ENCODE measurements at places on chromosomes 12 and 14.
A peak's percentile ranks its signal among the peaks of the same experiment; 100 is the strongest.

DNA sequence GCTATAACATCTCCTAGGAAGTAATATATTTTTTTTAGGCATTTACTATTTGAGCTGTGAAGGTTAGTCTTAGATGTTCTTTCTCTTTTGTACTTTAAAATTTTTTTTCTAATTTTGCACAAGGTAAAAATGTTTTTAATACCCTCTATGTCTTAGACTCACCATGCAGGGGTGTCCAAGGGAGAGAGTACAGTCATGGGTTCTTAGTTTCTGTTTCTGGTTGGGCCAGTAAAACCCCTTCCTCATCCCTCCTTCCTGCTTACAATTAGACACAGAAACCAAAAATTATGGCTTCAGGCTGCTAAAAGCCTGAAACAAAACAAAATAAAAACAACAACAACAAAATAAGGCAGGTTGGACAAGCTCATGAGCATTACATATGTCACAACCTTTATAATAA is 193.0 kb downstream of the SYT1 start:
- DNase-seq = no peak

DNA sequence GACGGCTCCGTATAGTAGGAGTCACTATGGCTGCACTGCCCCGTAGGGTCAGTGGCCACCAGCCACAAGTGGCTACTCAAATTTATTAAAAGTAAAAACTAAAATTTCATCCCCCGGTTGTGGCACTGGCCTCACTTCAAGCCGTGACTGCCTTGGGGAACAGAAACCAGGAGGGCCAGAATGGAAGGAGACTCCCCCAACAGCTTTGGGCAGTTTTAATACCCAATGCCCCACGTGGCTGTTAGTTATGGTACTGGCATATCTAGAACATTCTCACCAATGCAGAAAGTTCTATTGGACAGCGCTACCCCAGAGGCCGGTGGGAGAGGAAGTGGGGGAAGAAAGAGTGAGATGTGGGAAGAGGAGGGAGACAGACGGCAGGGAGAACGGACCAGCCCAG is 6.2 kb downstream of the NCOR2 start:
- DNase-seq = no peak

GRCh38 chr14:88385212-88386101 is at the start of gene SPATA7:
Gene SPATA7 (plus strand): TSS chr14:88385657. CDS start chr14:88385819, 162 bp downstream.
- DNase-seq = peak; percentile 85

GRCh38 chr12:4934407-4935035 is 24.8 kb downstream of the KCNA1 start:
- no peak for DNase-seq

DNA sequence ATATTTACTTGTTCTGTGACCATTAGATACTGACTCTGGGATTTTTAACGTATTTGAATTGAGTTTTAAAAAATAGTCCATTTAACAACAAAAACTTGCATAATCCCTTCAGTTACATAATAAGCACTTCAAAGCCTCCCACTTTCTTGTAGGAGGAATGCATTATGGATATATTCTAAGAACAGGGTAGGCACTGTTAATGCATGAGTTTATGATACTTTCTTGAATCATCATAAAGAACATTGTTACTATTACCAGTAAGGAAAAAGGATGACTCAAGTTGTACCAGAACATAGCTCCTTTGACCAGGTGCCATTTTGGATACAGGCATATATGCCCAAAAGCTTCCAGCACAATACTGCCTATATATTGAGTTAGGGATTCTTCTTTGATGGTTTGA is 671.4 kb downstream of the GALC start:
- no peak for DNase-seq

- DNase-seq = no peak
Observed at GRCh38 chr12:24113701-24114100, 164.2 kb upstream of the SOX5 start.

DNA sequence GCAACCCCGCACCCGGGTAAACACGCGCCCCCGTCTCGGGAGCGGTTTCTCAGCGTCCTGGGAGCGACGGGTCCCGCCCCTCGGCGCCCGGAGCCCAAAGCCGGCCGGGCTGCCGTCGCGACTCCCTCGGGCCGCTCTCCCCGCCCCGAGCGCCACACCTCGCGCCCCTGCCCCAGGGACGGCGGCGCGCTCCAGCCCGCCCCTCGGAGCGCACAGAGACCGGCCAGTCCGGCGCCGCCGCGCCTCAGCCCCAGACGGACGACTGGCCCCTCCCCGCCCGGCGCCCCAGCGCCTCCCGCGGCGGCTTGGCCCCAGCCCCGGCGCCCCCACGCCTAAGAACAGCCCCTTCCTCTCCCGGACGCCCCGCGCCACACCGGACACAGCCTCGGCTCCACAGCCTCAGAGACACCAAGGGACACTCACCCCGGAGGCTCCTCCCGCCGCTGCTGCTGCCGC is 411 bp downstream of the BTBD7 start:
- DNase-seq = peak; percentile 23

- DNase-seq = no peak
Observed at GRCh38 chr12:9133216-9133916, 17.6 kb upstream of the A2M start.

DNA sequence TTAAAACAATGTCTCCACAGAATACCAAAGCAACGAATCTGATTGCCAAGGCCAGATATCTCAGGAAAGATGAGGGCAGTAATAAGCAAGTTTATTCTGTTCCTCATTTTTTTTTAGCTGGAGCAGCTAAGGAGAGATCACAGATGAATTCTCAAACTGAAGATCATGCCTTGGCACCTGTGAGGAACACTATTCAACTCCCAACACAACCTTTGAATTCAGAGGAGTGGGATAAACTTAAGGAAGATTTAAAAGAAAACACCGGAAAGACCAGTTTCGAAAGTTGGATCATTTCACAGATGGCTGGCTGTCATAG is 994 bp downstream of the PRORP start:
- DNase-seq = no peak

DNA sequence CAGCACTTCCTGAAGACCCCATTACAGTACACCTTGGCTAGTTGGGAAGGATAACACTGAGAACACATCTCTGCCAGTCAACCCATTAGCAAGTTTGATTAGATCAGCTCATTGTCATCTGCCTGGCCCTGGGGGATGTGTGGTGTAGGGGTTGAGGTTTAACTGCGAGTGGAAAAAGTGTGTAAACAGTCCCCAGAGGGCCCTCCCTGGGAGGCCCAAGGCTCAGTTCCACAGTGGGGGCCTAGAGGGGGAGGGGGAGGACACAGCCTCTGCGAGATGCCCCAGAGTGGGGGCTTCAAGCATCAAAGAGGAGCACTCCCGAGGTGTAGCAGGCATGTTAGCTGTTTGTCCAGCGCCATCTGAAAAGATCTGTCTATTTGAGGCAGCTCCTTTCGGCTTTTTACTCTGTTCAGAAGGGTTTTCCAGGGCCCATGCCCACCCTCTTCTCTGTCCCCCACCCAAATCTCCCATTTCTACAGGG is 344 bp downstream of the LPAR5 start:
- no peak for DNase-seq

DNA sequence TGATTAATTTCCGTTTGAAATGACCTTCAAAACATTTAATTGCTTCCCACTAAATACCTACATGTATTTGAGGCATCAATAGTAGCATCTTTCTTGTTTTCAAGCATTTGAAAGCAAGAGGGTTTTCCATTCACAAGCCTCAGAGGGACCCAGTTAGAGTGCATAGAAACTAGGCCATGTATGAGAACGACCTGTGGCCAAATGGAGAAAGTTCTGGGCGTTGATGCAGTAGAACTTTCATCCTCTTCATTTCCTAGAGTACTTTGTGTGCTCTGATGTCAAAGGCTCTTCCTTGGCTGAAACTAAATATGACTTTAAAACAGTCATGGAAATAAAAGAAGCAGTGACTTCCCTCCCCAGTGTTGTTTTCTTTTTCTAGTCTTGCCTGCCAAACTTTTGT is 944 bp upstream of the DHRS7 start:
- DNase-seq = no peak

DNA sequence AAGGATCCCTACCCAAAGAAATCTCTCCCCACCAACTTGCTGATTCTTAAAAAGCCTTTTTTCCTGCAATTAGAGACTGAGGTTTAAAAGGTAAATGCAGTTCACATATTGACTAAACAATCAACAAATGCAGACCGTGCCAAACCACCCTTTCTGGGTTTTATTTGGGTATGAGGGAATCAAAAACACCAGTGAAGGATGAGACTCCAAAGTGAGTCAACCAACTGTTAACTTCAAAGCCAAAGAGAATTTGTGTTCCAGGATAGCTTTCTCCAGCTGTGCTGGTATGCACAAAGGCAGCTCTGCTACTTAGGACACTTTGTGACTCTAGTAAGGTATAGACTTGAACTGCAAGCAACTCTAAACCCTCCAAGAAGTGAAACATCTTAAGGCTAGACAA is 39.4 kb downstream of the RPS29 start:
- no peak for DNase-seq

DNA sequence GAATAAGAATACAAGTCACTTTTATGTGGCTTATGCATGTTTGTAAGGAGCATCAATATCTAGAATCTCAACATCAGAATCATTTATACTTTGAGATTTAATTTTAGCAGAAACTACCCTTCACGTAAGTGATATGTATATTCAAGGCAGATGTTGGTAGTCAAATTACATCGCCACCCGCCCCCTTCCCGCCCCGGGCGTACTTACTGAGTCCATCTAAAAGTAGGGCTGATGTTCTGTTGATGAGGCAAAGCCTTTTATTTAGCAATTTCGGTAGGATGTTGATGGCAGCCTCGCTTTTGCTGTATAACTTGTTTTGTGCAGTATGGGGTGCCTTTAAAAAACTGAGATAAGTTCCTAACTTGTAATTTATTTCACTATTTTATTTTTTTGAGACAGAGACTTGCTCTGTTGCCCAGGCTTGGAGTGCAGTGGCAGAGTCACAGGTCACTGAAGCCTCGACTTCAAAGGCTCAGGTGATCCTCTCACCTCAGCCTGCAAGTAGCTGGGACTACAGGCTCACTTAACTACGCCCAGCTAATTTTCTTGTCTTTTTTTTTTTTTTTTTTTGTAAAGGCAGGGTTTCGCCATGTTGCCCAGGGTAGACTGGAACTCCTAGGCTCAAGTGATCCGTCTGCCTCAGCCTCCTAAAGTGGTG is 30.8 kb downstream of the KTN1 start:
- DNase-seq = no peak

GRCh38 chr14:77105145-77105939 is 7.3 kb downstream of the CIPC start:
- DNase-seq = no peak

DNA sequence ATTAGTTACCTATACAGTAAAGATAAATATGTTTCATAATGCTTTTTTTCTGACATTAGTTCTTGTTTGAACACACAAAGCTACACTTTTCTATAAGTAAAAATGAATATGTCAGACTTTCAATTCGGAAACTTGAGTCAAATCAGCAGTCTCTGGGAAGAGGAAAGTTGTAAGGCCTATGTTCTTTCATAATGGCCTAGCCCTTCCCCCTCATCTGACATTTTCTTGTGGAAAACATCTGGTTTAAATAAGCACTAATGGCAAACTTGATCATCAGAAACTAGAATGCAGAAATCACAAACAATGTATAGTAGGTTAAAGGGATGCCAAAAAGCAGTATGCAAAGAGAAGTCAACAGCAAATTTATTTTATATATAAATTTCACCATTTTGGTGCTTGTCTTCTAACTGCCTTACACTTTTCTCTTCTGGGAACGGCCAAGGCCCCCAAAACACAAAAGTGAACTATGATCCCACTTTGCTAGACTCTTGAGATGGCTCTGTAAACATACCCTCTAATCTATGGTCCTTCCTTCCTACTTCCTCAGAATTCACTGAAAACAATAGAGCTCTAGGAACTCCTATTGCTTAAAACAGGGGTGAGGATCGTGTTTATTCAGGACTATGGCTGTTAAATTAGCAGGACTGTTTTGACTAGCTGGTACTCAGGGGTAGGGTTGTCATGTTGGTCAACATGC is 444.1 kb downstream of the RAD51B start:
- no peak for DNase-seq

DNA sequence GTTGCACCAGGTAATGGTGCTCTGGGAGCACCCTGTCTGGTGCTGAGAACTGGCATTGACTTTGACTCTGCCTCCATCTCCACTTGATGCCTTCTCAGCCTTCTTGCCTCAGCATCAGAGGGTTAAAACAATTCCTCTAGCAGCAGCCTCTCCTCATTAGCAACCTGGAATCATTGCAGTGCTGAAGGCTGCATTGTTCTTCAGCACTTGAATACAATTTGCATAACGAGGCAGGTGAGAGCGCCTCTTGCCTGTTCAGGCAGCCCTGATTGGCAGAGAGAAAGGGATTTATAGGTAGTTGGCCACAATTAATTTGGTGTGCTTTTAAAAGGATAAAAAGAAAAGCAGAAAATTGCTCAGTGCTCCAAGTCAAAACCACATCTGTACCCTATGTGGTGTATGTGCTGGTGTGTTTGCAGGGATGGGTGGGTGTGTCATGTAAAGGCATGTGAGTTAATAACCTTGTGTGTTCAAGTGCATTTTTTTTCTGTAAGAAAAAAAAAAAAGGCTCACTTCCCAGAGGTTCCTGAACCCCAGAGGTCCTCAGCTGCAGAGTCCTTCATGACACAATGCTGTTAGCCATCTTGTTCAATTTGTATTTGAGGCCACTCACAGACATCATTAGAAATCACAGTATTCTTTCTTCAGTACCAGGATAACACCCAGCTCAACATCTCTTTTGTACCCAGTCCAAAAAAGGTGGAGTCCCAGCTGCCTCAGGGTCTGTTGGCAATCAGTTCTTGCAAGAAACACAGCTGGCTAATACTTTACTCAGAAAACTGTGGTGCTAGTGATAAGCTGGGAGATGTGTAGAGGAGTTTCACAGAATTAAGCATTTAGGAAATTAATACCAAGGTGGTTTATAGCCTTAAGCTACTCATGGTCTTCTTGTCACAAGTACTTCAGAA is 385.6 kb downstream of the GRIN2B start:
- DNase-seq = no peak

DNA sequence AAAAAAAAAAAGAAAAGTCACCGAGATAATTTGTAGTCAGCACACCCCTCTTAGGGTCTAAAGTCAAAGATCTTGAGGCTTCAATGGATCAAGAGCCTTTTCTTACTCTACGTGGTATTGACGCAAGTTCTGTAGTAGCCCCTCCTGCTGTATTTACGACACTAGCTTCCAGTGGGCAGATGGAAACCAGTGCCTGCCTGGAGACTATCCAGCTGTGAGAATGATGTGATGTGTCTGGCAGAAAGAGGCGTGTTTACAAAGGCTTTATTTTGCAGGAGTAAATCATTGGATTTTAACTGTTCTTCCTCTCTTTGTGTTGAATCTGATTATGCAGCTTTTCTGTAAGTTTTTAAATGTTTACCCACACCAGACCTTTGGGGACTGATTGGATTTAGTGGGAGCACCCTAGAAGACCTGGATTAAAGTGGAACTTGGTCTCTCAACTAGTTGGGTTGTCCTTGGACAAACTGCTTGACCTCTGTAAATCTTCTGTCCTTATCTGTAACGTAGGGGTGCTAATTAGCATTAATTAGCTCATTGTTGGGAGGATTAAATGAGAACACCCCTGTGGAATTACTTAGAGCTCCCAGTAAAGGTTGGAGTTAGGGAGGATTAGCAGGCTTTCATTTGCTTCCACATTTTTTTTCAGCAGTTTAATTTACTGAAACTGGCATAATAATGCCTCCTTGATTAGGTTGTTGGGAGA is 72.4 kb downstream of the RASSF3 start:
- no peak for DNase-seq

GRCh38 chr14:44783901-44784300 is 177.8 kb downstream of the KLHL28 start:
- DNase-seq = no peak
